ENCODE measurements at places on chromosomes 11 and 22.
A peak's percentile ranks its signal among the peaks of the same experiment; 100 is the strongest.

DNA sequence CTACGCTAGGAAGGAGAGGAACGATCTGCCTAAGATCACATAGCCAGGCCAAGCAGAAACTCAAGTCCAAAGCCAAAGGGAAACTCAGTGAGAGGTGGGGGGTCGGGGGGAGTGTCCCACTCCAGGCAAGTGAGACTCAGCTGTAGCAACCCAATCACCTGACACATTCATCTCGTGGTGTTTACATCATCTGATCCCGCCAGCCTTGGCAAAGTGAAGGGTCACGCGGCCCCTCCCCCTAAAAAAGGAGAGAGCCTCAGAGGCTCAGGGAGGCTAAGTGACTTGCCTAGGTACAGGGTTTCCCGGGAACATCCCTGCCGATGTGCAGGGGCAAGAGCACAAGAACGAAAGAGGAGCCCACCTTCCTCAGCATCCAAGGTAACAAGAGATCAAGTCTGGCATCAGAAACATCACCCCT is 21.5 kb downstream of the MYH9 start:
- no peak for ATAC-seq

- ATAC-seq: no peak
Measured at GRCh38 chr22:20758688-20759087, 15.2 kb upstream of the SERPIND1 start.

DNA sequence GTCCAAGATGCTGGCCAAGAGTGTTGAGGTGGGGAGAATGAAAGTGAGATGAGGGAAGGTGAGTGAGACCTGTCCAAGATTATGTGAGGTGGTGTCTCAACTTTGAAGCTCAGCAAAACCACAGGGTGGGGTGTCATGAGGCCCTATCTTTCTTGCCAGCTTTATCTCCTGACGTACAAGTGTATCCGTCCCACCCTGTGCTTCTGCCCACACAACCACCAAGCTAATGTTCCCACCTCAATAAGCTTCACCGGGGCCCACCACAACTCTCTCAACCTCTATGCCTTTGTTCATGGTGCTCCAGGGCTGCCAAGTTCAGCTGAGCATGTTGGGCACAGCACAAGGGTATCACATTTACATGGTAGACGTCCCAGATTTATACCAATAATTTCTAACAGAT is 7.1 kb upstream of the TPST2 start:
- no peak for ATAC-seq

DNA sequence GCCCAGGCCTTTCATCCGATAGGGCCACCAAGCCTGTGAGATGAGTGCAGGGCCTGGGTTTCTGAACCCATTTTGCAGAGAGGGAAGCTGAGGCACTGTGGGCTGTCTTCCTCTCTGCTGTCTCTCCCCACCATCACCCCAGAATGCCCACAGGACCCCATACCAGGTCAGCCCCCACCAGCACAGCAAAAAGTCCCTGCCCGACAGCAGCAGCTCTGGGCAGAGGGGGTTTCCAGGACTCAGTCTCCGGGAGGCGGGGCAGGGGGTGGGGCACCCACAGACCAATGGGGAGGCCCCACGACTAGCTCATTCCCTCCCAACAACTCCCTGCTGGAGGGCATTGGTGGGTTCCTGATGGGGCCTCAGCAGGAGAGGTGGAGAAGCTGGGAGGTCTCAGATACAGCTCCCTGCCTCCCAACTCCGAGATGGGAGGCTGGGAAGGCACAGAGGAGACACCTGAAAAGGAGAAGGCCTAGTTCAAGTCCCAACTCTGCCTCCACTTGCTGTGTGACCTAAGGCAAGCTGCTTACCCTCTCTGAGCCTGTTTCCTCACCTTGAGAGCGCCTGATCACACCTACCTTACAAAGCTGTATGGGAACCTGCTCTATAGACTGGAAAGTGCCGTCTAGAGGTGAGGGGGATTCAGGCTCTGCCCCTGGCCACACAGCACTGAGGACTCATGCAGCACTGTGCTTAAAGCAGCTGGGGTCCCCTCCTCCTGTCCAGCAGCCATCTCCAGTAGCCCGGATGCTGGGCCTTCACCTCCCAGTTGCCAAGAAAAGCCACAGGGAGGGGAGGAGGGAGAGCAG is 3.5 kb downstream of the CBX7 start:
- ATAC-seq: peak; percentile 30

DNA sequence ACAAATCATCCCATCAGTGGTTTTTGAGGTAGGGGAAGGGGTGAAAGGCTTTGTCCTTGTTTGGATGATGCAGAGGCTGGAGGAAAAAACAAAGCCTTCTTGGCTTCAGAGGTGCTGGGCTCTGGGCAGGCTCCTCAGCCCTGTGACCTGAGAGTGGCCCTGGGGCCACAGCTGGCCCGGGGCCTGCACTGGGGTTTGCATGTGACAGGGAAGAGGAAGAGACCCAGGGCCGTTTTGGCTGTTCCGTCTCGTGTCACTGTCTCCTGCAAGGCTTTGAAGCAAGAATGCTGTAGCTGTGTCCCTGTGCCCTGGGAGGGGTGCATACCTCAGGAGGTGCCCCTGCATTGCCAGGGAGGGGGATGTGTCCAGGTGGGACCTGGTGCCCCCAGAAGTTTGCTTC is 12.6 kb downstream of the ARHGAP8 start:
- ATAC-seq: no peak

DNA sequence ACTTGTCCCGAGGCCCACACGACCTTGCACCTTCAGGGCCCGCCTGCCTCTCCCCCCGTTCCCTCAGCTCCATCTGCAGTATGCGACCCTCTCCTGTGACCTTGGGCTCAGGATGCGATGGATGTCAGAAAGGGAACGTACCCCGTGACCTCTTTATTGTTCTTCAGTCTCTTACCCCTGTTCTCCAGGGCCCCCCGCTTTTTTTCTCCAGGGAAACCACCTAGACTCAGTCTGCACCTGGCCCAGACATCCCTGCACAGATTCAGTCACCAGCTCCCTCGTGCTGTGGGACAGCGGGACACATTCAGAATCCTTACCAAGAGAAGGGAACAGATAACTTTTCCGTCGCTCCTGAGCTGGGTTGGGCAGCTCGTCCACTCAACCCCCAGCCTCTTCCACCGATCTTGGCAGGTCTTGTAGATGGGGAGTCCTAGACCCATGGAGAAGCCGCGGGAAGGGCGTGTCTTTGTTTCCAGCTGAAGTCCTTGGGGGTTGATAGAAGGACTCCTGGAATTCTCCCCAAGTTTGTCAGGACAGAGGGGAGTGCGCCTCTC is 1.4 kb upstream of the PHOX2A start:
- ATAC-seq: no peak

DNA sequence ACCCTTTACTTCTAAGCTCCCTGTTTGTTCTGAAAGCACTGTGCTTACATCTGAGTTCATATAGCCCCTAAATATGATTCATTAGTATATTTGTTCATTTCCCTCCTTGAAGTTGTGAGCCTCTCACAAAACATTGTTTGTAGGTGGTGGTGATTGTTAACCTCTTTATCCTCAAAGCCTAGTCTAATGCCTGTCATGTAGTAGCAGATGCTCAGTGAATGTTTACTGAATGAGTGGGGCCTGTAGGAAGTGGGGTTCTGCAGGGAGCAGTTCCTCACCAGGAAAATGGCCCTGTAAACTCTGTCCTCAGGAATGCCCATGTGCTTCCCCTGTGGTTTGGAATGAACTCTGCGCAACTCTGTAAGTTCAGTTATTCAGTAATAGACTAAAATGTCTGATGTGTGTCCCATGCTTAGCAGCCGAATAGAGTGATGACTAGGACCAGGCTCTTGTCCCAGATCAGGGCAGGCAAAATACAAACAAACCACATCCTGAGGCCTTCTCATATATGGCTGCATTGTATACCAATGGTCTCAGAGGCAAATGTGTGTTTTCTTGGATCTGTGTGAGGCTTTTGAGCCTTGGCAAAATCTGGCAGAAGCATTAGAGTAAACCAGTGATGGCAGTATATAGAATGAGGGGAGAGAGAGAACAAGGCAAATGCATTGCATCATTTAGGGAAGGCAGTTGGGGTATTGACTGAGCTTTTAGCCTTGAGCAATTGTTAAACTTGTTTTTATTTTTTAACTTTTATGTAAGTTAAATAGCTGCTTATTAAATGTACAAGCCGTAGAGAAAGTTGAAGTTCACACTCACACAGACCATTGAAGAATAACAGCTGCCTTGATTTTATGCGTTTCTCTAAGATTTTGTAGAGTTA is 91.4 kb upstream of the BIRC3 start:
- ATAC-seq: no peak

DNA sequence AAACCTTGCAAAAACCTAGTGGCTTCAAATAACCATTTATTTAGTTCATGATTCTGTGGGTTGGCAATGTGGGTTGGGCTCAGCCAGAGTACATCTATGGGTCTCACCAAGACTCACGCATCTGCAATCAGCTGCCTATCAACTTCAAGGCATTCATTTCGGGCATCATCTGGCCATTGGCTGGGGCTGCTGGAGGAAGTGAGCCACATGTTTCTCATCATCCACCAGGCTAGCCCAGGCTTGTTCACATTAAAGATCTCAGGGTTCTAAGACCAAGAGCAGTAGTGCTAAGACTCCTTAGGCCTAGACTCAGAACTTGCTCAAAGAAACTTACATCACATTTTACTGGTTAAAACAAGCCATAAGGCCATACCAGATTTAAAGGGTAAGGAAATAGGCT is 478.9 kb upstream of the ARHGAP42 start:
- ATAC-seq: no peak

DNA sequence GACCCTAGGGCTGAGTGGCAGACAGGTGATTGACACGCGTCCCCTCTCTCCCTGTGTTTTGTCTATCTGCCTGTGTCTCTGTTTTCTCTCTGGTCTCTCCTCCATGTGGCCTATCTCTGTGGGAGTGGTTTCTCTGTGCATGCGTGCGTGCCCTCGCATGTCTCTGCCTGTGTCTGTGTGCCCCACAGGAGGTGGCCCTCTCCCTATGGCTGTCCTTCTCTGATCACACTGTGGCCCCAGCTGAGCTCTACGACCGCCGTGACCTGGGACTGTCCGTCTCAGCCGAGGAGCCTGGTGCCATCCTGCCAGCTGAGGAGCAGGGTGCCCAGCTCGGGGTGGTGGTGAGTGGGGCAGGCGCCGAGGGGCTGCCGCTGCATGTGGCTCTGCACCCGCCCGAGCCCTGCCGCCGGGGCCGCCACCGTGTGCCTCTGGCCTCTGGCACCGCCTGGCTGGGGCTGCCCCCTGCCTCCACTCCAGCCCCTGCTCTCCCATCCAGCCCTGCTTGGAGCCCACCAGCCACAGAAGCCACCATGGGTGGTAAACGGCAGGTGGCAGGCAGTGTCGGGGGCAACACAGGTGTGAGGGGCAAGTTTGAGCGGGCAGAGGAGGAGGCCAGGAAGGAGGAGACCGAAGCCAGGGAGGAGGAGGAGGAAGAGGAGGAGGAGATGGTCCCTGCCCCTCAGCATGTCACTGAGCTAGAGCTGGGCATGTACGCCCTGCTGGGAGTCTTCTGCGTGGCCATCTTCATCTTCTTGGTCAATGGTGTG is 11.6 kb downstream of the TMEM132A start:
- ATAC-seq: no peak

DNA sequence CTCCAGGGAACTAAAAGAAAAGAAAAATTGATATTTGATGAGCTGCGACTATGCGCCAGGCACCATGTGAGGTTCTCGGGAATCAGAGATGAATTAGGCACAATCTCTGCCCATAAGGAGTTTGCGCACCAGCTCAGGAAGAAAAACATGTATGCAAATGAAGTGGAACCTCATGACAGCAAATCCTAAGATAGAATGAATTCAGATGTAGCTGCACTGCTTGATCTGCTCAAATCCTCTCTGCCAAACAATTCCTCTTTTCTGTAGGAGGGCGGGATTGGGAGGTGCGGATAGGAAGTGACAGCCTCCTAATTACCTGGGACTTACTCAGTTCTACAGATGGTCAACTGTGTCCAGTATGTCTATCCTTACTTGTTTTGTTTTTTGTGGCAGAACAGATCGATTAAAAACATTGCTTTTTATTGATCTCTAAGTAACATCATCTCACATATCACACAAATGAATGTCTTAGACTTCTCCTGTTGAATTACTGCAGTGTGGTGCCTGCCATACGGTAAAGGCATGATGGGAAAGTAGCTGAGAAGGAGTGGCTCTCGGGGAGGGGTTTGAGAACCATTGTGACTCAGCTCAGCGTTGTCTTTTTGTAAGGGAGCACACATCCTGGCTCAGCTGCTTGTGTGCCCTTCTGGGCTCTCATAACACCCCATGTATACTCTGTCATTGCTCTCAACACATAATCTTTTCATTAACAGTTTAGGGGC is 13.9 kb downstream of the CRTAM start:
- no peak for ATAC-seq

DNA sequence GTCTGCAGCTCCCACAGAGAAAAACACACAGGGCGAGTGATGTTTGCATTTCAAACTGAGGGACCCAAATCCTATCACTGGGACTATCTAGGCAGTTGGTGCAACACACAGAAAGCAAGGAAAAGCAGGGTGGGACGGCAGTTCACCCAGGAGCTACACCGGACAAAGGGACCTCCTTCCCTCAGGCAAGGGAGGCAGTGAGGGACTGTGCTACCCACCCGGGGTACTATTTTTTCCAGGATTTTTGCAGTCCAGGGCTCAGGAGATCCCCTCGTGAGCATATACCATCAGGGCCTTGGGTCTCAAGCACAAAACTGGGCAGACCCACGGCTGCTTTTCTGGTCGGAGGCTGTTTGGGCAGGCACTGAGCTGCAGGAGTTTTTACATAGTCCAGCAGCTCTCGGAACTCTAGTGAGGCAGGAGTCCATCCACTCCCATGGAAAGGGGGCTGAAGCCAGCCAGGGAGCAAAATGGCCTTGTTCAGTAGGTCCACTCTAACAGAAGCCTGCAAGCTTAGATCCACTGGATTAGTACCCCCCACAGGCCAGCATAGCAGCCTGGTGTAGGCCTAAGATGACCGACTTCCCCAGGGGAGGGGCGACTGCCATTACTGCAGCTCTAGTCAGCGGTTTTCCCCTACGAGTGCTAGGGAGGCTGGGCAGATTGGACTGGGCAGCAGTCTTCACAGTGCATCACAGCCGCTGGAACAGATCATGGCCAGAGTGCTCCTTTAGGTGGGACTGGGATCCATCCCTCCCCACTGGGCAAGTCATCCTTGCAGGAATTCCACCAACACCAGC is 28.2 kb downstream of the CARD18 start:
- ATAC-seq: no peak

DNA sequence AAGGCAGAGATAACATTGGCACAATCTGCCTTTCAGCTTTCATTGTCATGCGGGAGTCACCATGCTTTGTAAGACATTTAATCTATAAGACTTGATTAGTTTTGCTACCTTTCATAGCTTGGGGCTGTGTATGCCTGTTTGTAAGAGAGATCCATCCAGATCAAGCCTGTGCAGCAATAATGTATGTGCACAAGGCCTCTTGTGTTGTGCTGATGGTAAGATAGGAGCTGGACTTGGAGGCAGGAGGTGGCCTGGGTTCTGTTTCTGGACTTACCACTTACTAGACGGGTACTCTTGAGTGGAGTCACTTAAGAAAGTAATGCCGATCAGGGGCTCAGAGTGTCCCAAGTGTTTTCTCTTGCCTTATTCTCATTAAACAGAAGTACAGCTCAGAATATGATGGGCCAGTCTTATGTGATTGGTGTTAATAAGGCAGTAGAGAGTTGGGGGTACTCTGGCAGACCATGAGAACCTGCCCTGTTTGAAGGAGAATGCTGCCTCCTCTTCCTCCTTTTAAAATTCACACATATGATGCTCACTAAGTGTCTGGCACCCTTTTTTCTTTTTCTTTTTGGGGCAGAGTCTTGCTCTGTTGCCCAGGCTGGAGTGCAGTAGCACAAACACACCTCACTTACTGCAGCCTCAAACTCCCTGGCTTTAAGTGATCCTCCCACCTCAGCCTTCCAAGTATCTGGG is 30.9 kb downstream of the PTPRJ start:
- ATAC-seq: no peak
